ENCODE measurements at places on chromosomes 16 and 17.

DNA sequence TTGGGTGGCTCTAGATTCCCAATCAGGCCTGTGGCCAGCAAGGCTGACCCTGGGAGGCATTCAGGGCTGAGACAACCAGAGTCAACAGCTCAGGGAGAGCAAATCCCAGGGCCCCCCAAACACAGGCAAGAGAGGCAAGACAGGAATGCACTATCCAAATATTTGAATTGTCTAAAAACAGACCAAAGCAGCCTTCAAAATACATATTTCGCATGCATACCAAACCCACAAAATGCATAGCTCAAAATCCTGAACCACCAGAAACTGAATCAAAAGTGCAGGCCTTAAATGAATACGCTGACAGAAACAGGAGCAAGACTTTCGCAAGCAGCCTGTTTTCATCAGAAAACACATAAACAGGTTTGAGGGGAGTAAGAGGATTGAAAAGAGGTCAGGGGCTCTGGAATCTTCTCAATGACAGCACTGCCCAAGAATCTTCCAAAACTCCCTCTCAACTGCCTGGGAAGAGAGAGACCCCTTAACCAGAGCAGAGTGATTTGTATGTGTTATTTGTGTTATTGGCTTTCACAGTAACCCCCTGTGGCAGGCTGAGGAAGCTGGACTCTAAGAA, 213.6 kb upstream of the CDH5 start:
- DNase-seq, result peak; percentile 23

GRCh38 chr17:72697602-72698146, 394.8 kb downstream of the SLC39A11 start:
- no peak for DNase-seq

GRCh38 chr16:18948372-18949020, 22.3 kb upstream of the SMG1 start:
- no peak for DNase-seq

- DNase-seq, result no peak
Observed at GRCh38 chr16:66508914-66509496, 40.9 kb downstream of the TK2 start.

DNA sequence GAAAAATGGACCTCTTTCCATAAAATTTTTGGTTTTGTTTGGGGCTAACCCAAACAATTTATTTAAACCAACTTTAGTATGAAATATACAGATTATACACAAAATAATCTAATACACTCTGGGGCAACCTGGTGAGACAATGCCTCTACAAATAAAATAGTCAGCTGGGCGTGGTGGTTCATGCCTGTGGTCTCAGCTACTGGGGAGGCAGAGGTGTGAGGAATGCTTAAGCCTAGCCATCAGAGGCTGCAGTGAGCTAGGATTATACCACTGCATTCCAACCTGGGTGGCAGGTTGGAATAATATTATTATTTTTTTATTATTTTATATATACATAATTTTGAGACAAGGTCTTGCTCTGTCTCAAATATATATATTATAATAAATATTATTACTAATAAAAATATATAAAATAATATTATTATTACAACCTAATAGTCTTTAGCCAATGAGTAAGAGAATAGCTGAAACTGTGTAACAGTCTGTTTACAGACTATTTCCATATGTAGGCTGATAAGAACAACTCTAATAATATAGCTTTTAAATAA, 50.5 kb downstream of the GLG1 start:
- DNase-seq, result no peak

GRCh38 chr17:82890339-82890730, 50.5 kb upstream of the ZNF750 start:
- no peak for DNase-seq

GRCh38 chr16:8727131-8727806, 52.9 kb downstream of the ABAT start:
- DNase-seq, result no peak

DNA sequence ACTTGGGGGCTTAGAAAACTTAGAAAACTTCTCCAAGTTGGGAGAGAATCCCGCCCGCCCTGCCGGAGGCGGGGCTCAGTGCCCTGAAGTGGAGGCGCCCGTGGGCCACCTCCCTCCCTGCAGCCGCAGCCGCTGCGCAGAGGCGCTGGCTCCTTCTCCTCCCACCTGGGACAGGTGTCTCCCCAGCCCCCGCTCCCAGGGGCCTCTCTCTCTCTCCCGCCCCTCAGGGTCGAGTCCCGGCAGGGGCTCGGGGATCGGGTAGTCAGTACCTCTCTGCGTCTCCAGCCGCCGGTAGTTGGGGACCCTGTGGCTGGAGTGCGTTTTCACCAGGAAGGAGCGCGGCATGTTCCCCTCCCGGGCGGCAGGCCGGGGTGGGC, 257 bp downstream of the SNAI3 start:
- DNase-seq, result no peak

DNA sequence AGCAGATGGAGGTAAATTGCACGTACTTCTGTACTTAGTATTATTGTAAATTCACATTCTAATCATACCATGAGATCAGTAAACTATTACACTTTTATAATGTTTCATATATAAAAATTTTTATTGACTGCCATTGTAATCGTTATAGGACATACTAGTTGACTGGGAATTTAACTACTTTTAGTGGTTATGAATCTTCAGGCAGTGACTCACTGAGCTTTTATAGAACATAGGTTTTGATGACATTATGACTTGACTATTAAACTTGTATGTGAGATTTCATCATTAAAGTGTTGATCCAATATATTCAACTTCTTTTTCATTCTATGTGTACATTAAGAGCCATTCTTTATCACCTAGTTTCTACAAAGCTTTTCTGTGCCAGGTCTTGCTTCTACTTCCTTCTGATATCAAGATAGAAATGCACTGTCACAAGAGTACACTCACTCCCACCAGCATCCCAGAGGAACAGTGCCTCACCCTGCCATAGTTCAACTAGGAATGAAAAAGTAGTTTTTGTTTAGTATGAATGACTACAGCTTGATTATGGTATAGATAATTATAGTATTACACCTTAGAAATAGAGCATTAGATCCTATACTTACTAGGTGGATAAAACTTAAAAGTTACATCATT, 142.4 kb upstream of the RBL2 start:
- DNase-seq, result no peak

DNA sequence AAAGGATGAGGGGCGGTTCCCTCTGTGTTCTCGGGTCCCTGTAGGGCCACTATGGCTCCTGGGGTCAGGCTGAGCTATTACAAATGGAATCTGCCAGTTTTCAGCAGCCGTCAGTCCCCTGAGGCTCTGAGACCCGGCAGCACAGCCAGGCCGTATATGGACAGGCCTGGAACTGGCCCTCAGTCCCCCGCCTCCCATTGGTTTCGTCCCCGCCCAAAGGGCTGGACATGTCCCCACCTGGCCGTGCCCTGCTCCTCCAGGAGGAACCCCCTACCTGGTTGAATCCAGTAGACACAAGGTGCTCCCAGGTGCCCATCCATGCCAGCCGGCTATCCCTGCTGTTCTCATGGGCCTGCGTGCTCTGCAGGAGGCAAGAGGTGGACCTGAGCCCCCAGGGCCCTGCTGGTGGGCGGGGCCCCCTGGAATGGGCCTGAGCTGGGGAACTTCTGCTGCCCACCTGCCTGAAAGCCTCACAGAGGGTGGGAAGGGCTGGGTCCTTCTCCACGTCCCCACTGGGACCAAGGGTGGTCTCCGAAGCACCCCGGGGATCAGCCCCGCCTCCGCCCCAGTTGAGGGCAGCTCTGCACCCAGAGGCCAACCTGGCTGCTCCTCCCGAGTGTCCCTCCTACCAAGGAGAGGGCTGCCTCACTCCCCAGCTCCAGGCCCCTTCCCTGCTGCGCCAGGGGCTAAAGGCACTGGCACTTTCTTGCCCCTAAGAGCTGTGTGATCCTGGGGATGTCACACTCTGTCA, 16.8 kb downstream of the VASN start:
- no peak for DNase-seq

DNA sequence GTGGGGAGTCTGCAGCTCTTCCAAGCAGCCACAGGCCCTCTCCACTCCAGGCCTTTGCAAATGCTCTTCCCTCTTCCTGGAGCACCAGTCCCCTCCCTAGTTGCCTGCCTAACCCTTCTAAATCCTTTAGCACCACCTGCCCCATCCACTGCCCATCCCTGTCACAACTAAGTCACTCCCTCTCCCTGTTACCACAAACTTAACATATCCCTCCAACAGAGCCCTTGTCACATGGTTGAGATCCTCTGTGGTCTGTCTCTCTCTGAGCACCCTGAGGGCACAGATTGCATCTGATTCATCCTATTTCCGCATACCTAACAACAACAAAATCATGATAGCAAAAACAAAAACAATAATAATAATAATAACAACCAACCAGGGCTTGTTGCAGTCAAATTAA, 11.0 kb upstream of the BEAN1 start:
- no peak for DNase-seq

- no peak for DNase-seq
Observed at GRCh38 chr17:35081638-35082037, 18.1 kb upstream of the RFFL start.

DNA sequence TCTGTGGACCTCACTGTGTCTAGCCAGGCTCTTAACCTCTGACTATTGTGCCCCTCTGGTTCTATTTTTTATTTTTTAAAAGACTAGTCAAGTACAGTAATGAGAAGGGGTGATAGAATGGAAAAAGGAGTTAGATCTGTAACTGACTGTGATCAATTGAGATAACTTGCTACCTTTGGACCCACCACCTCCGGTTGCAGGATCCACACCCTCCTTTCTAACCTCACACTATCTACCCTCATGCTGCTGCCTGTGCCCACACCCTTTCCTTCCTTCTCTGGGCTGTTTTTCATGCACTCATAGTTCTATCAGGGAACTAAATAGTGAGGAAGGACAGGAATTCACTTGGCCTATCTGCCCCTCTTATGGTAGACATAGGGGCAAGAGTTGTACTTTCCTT, 172.3 kb downstream of the KATNIP start:
- DNase-seq, result no peak

DNA sequence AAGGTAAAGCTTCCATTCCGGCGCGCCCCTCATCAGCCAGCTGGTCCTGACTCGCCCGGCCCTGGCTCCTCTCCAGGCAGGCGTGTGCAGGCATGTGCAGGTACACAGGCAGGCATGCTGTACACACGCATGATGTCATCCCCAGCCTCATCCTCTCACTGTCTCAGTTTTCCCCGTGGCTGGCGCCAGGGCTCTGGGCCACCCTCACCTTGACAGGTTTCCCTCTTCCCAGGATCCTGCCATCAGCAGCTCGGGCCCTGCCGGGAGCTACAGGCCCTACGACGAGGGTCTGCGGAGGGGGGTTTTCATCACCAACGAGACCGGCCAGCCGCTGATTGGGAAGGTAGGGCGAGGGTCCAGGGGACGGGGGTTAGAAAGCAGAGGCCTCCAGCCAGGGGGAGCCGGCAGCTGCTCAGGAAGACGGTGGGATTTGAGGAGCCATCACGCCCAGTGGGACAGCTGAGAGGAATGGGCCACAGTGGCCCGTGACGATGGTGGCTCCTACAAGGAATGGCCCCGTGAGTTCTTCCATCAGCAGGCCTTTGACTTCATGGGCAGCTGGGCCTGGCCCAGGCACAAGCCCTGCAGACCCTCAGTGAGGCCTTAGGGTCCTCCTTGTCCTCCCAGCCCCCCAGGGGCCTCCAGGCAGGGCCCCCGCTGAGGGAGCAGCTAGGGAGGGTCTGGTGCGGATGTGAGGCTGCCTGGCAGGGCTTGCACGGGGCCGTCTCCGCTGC, 8.5 kb downstream of the GAA start:
- no peak for DNase-seq

DNA sequence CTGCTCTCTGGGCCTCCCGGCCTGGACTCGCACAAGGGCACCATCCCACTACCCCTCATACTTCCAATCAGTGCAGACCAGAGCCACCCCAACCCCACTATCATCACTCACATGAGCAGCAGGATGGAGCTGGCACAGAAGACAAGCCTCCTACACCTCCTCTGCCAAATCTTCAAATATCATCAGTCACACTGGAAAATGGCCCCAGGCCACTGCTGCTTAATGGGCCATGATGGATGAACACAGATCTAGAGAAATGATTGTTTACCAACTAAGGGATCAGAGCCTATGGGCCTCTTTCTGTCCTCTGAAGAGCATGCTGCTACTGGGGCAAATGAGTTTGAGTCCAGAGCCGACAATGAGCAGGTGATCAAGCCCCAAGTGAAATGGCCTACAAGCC, 165.5 kb downstream of the GRIN2A start:
- no peak for DNase-seq

GRCh38 chr17:79633993-79634813, 23.4 kb upstream of the RBFOX3 start:
- no peak for DNase-seq

DNA sequence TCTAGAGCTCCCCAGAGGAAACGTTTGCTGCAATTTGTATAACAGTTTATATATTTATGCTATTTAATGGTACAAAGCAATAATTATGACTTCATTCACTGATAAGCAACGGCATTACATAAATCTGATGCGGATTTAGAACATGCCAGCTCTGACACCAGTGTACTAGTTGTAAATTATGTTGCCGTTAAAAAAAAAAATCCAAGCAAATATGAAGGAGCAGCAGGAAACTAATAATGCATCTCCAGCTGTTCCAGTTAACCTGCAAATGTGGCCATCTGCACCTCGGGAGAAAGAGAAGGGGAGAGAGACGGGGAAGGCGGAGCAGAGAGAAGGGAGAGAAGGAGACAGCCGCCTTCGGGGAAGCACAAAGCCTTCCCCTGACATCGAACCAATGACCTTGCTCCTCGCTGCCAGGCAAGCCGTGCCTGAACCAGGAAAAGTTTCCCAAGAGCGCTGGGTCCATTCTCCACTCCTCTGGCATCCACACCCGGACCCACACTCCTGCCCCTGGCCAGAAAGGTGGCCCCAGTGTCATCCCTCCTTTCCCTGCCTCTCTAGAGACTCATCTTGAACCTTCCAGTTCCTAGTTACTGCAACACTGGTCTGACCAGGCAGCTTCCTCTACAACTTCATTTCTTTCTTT, 174.8 kb downstream of the C16orf78 start:
- DNase-seq, result no peak

DNA sequence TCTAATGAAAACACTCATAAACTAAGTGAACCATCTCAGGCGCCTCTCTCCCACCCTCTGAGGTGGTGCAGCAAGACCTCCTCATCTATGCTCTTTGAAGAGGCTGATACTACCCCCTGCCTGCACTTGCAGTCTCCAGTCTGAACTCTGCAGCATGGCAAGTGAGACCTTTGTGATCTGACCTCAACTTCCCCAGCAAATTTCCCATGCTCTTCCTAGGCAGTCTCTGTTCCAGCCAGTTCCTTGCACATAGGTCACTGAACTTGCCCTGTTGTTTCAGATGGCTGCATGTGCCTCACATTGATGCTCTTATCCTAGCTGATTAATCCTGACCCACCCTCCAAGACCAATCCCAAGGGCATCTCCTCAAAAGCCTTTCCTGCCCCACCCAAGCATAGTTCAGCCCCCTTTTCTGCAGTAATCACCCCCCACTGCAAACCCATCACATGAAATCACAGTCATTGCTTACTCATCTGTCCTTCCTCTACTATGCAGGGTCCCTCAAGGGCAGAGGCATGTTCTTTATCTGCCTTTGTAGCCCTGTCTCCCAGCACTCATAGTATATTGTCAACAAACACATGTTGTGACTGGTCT, 42.0 kb downstream of the TBX21 start:
- DNase-seq, result no peak

DNA sequence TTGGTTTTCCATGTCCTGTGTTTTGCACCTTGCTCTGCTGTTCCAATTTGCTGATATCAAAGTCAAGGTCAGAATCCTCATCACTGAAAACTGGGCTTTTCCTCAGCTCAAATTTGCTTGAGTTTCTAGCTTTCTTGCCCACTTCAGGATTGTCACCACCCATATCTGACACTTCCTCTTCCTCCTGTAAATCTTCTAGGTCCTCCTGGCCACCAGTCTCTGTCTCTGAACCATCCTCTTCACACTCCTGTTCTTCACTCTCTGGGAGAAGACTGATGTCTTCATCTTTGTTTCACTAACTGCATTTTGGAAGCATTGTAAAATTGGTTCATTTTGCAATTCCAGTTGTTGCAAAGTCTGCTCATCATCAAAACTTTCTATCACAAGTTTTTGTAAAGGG, 63.4 kb upstream of the RBL2 start:
- no peak for DNase-seq

All from smooth muscle cell of the brain vasculature (primary cell).